ENCODE measurements at places on chromosomes 7 and 10.

GRCh38 chr10:133310399-133310755, 1.7 kb downstream of the ZNF511 start:
- no peak for DNase-seq

DNA sequence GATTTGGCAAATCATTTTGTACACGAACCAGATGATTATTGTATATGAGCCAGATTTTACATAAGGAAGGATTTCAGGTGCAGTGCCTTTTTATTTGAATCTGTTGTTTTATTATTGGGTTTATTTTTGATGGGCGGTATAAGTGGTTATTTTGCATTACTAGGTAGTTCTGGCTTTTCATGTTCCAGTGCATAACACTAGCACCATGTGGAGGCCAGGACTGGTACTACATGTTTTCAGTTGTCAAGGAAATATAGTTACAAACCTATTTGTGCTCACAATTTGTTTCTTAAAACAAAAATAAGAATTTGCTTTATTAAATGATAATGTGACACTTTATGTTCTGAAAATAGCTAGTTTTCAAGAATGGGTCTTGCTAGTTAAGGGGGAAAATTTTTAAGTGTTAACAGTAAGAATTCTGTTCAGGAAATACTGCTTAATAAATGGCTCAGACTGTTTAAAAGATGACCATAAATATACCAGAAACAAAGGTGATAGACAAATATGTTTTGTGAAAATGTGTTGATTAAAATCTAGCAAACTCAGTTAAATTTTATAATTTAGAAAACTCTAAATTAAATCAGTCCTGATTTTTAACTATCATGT, 7.1 kb upstream of the SEMA3E start:
- no peak for DNase-seq

- DNase-seq: peak; percentile 43
Observed at GRCh38 chr7:39353615-39354376, 212.4 kb upstream of the YAE1 start.

DNA sequence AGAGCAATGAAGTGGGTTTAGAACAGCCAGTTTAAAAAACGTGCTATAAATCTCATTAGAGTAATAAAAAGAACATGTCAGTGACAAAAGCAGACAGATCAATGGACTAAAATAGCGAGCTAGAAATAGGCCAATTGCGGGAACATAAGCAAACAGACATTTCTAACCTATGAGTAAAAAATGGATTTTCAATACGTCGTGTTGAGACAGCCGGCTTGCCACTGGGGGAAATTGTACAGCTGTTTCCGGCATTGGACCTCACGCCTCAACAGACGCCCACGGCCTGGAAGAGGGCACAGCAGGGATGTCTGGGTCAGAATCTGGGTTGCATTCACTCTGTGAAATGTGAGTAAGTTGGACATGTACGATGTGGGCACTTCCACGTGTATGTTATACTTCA, 92.9 kb downstream of the SVOPL start:
- no peak for DNase-seq

DNA sequence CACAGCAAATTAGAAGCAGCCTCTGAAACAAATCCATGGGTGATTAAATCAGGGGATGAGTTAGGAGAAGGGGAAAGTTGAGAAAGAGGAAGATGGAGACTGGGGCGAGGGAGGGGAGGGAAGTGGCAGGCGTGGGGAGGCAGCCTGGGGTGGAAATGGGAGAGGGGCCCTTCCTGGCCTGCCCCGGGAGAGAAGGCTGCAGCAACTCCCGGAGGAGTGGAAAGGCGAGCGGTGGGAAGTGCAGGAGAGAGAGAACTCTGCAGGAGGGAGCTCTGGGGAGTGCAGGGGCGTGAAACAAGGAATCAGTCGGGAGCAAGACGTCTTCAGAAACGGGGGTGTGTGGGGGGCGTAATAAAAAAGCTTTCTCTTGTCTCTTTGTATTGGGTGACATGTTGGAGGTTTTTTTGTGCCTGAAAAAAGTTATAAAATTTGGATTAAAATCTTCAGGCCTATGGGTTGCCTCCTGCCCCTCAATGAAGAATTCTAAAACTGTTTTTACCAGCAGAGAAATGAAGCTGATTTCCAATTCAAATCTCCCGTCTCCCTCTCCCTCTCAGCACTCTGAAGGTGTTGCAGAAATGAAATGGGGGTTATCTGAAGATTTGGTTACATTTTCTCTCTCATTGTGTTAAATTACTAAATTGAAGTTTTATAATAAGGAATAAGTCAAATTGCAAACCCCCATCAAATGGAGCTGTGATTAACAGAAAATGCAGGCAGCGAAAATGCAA, 4.7 kb upstream of the UNCX start:
- no peak for DNase-seq

GRCh38 chr10:115514895-115515294, 421.7 kb downstream of the ATRNL1 start:
- no peak for DNase-seq

DNA sequence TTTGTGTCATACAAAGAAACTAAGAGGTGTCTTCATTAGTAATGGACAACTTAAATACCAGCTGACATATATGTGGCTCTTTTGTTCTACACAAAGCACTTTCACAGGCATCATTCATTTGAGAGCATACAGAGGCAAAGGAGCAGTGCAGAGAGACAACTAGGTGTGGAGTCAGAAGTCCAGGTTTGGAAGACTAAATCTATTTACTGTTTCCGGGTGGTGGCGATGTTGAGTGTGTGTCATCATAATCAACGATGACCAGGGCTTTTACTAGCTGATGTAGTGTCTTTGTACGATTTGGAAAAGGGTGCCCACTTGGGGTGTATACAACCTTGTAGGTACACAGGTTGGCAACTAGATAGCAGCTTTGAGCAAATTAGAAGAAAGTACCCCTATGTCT, 195.5 kb upstream of the CCDC6 start:
- no peak for DNase-seq

GRCh38 chr7:98115746-98116525, 9.3 kb downstream of the LMTK2 start:
- DNase-seq: no peak

DNA sequence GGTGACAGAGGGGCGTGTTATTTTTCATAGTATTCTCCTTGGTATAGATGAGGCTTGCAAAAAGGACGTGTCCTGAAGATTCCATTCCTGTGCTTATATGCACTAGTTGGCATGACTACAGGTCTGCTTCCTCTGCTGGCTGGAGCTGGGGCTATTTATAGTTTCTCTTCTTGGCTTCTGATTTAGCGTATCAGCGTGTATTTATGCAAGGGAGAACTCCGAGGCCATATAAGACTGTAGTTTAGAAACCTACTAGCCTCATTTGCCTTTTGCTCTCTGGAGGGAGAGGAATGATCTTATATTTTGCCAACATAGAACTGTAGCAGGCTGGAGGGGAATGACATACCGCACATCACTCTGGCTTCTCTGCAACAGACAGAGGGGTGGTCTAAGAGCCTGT, 39.7 kb downstream of the CACNB2 start:
- DNase-seq: peak; percentile 60

GRCh38 chr10:101906586-101907183, 63.1 kb upstream of the KCNIP2 start:
- no peak for DNase-seq

DNA sequence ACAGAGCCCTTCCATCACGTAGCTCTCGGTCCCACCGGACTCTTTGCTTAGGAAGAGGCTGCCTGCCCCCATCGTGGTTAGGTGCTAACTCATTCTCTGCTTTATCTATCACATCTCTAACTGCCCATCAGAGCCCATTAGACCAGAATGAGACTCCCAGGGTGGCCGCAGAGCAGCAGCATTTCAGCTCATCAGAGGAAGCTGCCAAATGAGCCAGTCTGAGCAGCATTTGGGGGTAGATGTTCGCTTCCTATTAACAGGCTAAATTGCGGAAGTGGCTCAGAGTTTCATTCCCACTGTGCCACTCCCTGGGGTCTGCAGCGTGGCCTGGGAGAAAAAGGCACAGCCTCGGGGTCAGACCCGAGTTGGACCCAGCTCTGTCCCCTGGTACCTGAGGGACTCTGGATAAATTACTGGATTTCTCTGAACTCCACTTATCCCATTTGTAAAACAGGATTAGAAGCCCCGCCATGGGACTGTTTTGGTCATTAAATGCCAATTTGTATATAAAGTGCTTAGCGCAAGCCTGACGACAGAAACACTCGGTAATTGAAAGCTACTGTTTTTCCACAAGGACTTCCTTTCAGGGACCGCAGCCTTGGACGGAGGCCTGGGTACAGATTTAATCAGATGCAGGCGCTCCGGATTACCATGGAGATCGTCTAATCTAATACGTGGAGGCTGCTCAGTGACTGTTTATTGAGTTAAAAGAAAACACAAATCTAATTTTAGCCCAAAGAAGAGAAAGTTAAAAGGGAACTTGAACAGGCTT, 73.8 kb upstream of the PRLHR start:
- peak; percentile 57 for DNase-seq
